ENCODE measurements at places on chromosomes 1 and 21. TPM values are rescaled to one million over a fixed set of nuclear protein-coding genes. Genes with fewer than 3 reads are reported as not detected.

GJC2 gene
- 0.73 TPM for polyA plus RNA-seq

LCE1A gene
- not detected for polyA plus RNA-seq

FCRL5 gene
- not detected for polyA plus RNA-seq

NR1I3 gene
- polyA plus RNA-seq = 19.6 TPM

PLXNA2 gene
- 2.4 TPM for polyA plus RNA-seq

OR10X1 gene
- polyA plus RNA-seq = not detected

IFI44L gene
- 5.7 TPM for polyA plus RNA-seq

HSD11B1 gene
- polyA plus RNA-seq = 5.5 TPM

DNM3 gene
- polyA plus RNA-seq = 5.9 TPM

C1orf167 gene
- polyA plus RNA-seq = 1.9 TPM

OR10J1 gene
- polyA plus RNA-seq = not detected

FAM3B gene
- polyA plus RNA-seq = 44.4 TPM

AMY1C gene
- not detected for polyA plus RNA-seq

NCF2 gene
- 2.5 TPM for polyA plus RNA-seq

HSPB7 gene
- polyA plus RNA-seq = 17.0 TPM

FAM151A gene
- polyA plus RNA-seq = 237 TPM

PLEKHM2 gene
- 21.7 TPM for polyA plus RNA-seq

ZMYND12 gene
- polyA plus RNA-seq = 17.7 TPM

IQCC gene
- polyA plus RNA-seq = 3.4 TPM

SPSB1 gene
- polyA plus RNA-seq = 12.7 TPM

TTLL7 gene
- 2.3 TPM for polyA plus RNA-seq

TLCD4 gene
- 2.4 TPM for polyA plus RNA-seq

UBE4B gene
- polyA plus RNA-seq = 13.3 TPM

CFHR4 gene
- polyA plus RNA-seq = not detected

OR2T27 gene
- polyA plus RNA-seq = not detected

HCRTR1 gene
- polyA plus RNA-seq = not detected

Measured in kidney (tissue), 22 donors.